Stomach (tissue), 19 donors: ENCODE measurements at places on chromosomes 11 and 22. TPM values are rescaled to one million over a fixed set of nuclear protein-coding genes. Genes with fewer than 3 reads are reported as not detected.

DNA sequence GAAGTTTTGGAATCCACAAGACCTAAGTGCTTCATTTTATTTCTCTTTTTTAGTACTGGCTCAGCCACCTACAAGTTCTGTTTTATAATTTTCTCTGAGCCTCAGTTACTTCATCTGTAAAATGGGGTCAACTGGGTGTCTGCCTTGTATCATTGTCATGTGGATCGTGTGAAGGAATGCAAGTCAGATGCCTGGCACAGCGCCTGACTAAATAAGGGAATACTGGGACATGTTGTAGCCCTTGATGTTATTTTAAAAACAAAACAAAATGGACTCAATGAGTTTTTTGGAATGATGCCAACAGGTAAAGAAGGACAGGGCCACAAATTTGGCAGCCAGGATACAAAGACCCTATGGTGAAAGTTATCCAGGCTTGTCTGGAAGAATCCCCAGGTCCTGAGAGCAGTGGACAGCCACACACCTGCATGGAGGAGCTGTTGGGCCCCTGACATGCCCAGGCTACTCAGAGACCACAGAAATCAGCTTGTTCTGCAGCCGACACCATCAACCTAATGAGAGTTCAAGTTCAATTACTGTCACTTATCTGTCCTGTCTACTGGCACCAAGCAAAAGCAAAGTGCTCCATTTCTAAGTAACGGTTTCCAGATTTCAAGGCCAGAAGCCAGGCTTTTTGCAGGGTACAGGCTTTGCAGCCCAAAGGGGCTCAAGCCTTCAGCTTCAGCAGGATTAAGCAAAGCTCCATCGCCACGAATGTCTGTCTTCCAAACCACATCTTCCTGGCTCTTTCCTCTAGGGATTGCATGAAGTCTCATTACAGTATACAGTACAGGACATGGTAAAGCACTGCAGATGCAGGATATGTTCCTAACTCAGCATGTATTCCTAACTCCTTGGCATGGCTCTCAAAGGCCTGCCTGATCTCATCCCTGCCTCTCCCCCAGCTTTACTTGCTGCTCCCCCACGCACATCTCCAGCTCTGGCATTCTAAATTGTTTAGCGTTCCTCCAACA is 18.4 kb downstream of the DKK3 start:
- no peak for DNase-seq

DNA sequence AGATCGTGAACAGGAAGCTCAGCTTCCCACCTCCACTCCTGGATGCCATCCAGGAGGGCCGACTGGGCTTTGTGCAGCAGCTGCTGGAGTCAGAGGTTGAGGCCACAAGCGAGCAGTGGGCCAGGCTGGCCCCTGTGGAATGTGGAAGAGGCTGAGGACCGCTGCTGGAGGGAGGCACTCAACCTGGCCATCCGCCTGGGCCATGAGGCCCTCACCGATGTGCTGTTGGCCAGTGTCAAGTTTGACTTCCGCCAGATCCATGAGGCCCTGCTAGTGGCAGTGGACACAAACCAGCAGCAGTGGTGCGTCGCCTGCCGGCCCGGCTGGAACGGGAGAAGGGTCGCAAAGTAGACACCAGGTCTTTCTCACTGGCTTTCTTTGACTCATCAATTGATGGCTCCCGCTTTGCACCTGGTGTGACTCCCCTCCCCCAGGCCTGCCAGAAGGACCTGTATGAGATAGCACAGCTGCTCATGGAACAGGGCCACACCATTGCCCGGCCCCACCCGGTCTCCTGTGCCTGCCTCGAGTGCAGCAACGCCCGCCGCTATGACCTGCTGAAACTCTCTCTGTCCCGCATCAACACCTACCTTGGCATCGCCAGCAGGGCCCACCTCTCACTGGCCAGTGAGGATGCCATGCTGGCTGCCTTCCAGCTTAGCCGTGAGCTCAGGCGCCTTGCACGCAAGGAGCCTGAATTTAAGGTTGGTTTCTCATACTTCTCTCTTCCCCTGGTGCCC is 24.9 kb downstream of the ART5 start:
- DNase-seq: peak; percentile 19

DNA sequence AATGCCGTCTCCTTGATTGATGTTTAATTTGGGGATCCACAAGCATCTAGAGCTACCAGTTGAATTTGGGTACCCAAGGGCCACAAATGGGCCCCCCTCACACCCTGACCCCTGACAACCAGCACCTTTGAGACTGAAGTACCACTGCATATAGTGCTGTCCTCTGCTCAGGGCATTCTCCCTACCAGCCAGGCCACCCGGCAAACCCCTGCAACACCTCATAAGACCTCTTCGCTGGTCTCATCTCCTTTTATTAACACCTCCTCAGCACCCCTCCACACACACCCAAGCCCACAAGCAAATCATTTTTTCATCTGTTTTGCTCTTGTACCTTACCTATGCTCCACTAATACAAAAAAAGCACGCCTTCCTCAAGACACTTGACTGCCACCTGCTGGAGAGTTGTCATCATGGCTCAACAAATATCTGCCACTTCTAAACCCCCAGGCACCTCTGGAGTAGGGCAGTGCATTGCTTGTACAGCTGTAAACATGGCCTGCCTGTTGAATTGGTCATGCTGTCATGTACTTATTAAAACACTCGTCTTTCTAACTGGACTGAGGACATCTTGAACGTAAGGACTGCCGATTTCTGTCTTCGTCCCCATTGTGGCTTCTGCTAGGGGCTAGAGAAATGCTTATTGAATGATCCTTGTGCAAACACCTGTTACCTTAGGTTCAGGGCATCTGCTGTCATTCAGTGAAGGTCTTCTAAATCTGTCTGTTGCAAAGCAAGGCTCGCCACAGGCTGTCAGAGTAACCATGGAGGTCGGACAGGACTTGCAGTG is 66.5 kb downstream of the BMAL1 start:
- peak; percentile 91 for DNase-seq

DNA sequence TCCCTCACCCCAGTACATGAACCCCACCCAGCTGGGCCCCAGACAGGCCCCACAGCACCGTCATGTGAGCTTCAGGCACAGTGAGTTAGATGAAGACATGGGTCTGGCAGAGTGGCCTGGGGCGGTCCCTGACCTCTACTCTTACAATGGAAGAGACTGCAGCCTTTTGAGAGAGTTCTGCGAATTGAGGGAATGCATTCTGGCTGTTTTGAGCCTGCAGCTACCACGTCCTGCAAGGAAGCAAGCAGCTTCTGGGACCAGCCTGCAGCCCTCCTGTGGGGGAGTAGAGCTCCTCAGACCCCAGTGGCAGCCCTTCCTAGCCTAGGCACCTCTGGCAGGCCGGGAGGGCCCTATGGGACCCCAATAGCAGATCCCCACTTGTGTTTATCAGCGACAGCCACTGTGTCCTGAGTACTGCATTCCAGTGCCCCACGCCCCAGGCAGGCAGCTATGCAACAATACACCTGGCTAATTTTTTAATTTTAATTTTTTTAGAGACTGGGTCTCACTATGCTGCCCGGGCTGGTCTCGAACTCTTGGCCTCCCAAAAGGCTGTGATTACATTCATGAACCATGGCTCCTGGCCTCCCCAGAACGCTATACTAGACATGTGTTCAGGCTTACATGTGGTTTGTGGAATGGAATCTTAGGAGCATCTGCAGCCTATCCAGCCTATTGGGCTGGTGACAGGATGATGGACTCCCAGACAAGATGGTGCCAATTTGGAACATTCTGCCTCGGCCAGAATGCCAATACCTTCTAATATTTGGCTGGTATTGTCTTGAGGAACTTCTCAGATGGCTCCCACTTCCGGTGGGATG is 717 bp upstream of the SLC7A4 start:
- no peak for DNase-seq

The OR5P2 gene
- polyA plus RNA-seq: not detected

GRCh38 chr11:124762624-124763155 is 600 bp upstream of the ESAM start:
- DNase-seq: no peak

DNA sequence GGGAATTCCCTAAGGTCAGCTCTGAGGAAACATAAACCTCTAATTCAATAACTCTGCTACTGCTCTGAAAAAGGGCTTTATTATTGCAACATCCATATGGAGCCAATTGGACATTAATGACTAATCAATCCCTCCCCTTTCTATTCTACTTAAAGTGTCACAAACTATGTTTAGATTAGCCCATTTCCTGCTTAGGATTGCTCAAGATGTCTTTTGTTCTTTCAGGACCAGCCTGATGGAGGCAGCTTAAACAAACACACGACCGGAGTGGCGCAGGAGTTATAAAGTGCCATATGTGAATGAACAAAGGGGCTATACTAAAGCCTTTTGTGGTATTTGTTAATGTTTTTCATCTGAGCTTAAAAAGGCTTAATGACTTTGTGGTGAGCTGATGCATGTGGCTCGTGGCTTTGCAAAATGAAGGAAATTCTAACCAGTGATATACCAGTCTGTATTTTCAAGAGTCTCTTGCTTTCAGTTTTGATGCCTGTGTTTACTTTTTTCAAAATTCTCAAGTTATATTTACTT is 354.4 kb downstream of the SOX6 start:
- peak; percentile 90 for DNase-seq

The SPTY2D1 gene
- 3.0 TPM for polyA plus RNA-seq

The PTS gene
- polyA plus RNA-seq: 71.0 TPM

GRCh38 chr11:96230686-96231085 is 112.3 kb downstream of the MAML2 start:
- no peak for DNase-seq

DNA sequence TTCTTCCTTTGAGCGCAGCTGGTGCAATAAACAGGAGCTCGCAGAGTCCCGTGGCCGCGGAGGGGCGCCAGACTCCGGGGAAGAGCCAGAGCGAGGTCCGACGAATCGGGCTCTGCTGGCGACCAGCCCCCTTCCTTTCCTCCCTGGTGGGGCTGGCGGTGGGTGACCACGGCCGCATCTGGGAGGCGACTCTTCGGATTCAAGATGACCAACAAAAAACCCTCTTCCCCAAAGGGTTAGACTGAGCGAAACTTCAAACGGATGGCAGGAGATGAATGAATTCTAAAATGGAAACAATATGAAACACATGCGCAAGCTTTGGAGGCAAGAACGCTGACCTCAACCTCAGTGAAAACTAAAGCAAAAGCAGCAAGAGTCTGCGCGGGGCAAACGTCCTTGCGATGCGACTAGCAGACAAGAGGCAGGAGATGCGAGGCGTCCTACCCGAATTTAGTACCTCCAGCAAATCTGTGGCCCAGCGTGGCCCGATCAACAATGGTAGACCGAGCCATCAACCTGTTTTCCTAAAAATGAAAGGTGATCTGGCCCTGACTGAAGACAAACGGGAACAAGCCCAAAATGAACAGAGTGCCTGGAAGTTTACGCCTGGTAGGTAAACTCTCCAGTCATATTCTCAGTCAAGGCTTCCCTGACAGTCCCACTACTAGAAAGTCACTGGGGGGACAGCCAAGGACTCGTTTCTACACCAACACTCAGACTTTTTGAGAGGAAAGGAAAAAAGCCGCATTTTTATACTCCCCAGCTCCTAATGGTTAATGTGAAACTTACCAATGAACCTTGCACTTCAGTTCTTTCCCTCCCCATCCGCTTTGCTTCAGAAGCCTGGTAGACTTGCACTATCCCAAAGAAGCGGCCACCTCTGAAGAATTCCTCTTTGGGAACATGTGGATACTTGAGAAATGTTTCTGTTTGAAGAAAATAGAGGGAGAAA is 11.6 kb downstream of the MMP3 start:
- peak; percentile 82 for DNase-seq

The C22orf31 gene
- not detected for polyA plus RNA-seq

DNA sequence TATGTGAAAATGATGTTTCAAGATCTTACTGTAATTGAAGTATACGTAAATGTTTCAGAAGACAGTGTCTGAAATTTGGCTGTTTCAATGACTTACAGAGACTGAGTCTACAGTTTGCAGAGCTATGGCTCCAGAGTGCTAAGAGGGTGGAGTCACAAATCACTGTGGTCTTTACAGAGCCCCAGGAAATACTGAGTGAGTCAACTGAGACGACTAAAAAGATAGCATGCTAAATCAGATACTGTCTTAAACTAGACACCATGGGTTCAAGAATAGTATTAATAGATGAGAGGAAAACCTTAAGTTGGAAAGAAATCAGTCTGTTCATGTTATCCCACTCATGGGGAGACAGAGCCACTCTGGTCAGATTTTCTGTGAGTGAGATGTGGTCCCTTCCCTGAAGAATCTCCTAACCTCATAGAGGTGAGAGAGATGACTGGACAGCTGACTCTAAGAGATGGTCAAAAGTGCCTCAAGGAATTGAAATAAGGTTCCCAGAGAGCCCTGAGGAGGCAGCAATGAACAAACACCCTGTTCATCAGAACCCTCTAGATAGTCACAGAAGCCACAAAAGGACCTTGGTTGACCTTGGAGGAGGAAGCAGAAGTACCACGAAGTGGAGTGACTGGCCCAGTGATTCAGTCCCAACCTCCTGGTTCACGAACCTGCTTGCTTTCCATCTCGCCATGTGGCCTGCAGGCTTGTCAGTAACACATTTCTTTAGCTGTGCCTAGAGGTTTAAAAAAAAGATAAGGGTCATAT is 30.2 kb downstream of the C11orf91 start:
- DNase-seq: no peak

GRCh38 chr11:67646535-67647336 is 3.8 kb downstream of the ACY3 start:
- peak; percentile 28 for DNase-seq

The RASD2 gene
- 0.76 TPM for polyA plus RNA-seq

DNA sequence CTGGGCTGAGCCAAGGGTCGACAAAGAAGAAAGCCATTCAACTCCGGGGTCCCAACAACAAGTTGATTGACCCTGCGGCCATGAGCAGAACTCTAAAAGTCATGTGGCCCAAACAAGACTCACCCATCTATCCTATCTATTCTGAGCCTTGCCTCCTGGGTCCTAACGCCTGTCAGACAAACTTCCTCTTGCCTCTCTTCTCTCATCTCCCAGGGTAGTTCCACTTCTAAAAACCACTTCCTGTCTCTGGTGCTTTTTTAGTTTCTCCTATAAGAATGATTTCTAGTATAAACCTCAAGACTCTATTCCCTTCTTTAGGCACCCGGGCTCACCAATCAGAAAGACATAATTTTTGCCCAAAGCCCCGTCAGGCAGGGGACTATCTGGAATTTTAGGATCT is 530.2 kb downstream of the DLG2 start:
- DNase-seq: no peak

- no peak for DNase-seq
Measured at GRCh38 chr11:114562166-114562916, 2.7 kb upstream of the NXPE1 start.

- DNase-seq: no peak
Measured at GRCh38 chr11:66505276-66505816, 5.1 kb upstream of the BBS1 start.

GRCh38 chr11:71252770-71253730 is 673 bp upstream of the SHANK2 start:
- peak; percentile 62 for DNase-seq

- DNase-seq: no peak
Measured at GRCh38 chr11:44873537-44873936, 77.1 kb downstream of the TP53I11 start.

- DNase-seq: no peak
Measured at GRCh38 chr11:100640646-100641045, 46.4 kb upstream of the ARHGAP42 start.

DNA sequence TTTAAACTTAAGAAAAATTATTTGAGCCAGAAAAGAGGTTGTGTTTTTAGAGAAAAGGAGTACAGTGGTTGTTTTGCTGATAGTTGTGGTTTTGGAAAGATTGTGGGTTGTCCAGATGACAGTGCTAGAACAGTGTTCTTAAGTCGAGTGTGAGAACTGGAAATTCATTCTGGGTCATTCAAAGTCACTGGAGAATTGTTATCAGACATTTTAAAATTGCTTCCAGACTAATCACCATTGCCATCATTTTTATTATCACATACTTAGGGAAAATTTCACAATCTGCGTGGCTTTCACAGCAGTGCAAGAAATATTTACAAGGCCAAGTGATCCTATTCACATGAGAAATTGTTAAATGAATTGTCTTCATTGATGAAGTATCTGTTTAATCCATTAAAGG is 242.2 kb upstream of the DDI1 start:
- no peak for DNase-seq

The PKNOX2 gene
- polyA plus RNA-seq: 2.1 TPM

The KCTD14 gene
- polyA plus RNA-seq: 8.9 TPM

The EIF1AD gene
- 13.1 TPM for polyA plus RNA-seq
